ENCODE measurements at places on chromosomes 4 and X. TPM values are rescaled to one million over a fixed set of nuclear protein-coding genes. Genes with fewer than 3 reads are reported as not detected.

PHOX2B gene
- total RNA-seq, result not detected

RASSF6 gene
- total RNA-seq, result 1.6 TPM

SRPK3 gene
- not detected for total RNA-seq

CEP135 gene
- total RNA-seq, result 12.4 TPM
